GM23338 (cell line): ENCODE measurements at places on chromosomes 2 and 18. TPM values are rescaled to one million over a fixed set of nuclear protein-coding genes. Genes with fewer than 3 reads are reported as not detected.

SGPP2 gene
- 0.08 and 0.09 TPM in 2 replicates for polyA plus RNA-seq

ASB18 gene
- polyA plus RNA-seq = not detected in 2 replicates

LIPG gene
- polyA plus RNA-seq = 3.3 and 4.9 TPM in 2 replicates

ANKRD44 gene
- polyA plus RNA-seq = 0.37 and 0.44 TPM in 2 replicates

IGFBP5 gene
- polyA plus RNA-seq = 0.43 and 0.70 TPM in 2 replicates

LRRFIP1 gene
- polyA plus RNA-seq = 160 and 178 TPM in 2 replicates

GPR45 gene
- 0.26 TPM in 1 of 2 replicates, not detected in the other for polyA plus RNA-seq

CROCC2 gene
- polyA plus RNA-seq = not detected in 2 replicates

FBLN7 gene
- 0.14 and 0.16 TPM in 2 replicates for polyA plus RNA-seq

TMEFF2 gene
- 1.7 and 2.1 TPM in 2 replicates for polyA plus RNA-seq

WDR43 gene
- 101 and 103 TPM in 2 replicates for polyA plus RNA-seq

ACTG2 gene
- polyA plus RNA-seq = 6.3 and 8.0 TPM in 2 replicates

CDC42EP3 gene
- polyA plus RNA-seq = 22.9 and 31.4 TPM in 2 replicates

SDC1 gene
- polyA plus RNA-seq = 16.1 and 16.6 TPM in 2 replicates

SLC39A10 gene
- polyA plus RNA-seq = 344 and 356 TPM in 2 replicates

GNLY gene
- polyA plus RNA-seq = not detected in 2 replicates

CRYGC gene
- not detected in 2 replicates for polyA plus RNA-seq

ZNF397 gene
- 19.1 and 20.7 TPM in 2 replicates for polyA plus RNA-seq

DPP4 gene
- 1.0 and 1.5 TPM in 2 replicates for polyA plus RNA-seq

TNFRSF11A gene
- polyA plus RNA-seq = 3.8 and 5.6 TPM in 2 replicates

MOGAT1 gene
- polyA plus RNA-seq = 0.63 and 0.86 TPM in 2 replicates

SERPINE2 gene
- 44.2 and 46.2 TPM in 2 replicates for polyA plus RNA-seq

HOXD10 gene
- not detected in 2 replicates for polyA plus RNA-seq

EPB41L3 gene
- polyA plus RNA-seq = 5.0 and 8.0 TPM in 2 replicates

CGREF1 gene
- 3.5 and 4.5 TPM in 2 replicates for polyA plus RNA-seq

ATP6V1B1 gene
- polyA plus RNA-seq = not detected in 2 replicates

FOXI3 gene
- polyA plus RNA-seq = 0.71 and 1.1 TPM in 2 replicates

C18orf54 gene
- polyA plus RNA-seq = 11.1 and 13.9 TPM in 2 replicates

SLC66A3 gene
- 13.7 TPM in 2 replicates for polyA plus RNA-seq

CCDC68 gene
- polyA plus RNA-seq = 2.0 and 3.7 TPM in 2 replicates

LRATD1 gene
- polyA plus RNA-seq = 1.8 and 2.7 TPM in 2 replicates

NT5C1B gene
- not detected in 2 replicates for polyA plus RNA-seq

IL36B gene
- polyA plus RNA-seq = not detected in 2 replicates

ABCG5 gene
- polyA plus RNA-seq = 0.08 and 0.14 TPM in 2 replicates

IL18R1 gene
- 0.39 TPM in 1 of 2 replicates, not detected in the other for polyA plus RNA-seq

KATNAL2 gene
- 9.9 and 11.8 TPM in 2 replicates for polyA plus RNA-seq

LYG2 gene
- polyA plus RNA-seq = 0.78 and 0.99 TPM in 2 replicates

ABCB11 gene
- 0.03 TPM in 1 of 2 replicates, not detected in the other for polyA plus RNA-seq

B4GALT6 gene
- polyA plus RNA-seq = 14.8 and 15.9 TPM in 2 replicates

EFHD1 gene
- 6.2 and 6.4 TPM in 2 replicates for polyA plus RNA-seq

GPC1 gene
- 9.0 and 10.8 TPM in 2 replicates for polyA plus RNA-seq

GDF7 gene
- polyA plus RNA-seq = 0.16 and 0.19 TPM in 2 replicates

C2orf78 gene
- polyA plus RNA-seq = 0.14 and 0.18 TPM in 2 replicates

DOK6 gene
- polyA plus RNA-seq = 0.21 and 0.29 TPM in 2 replicates

LINC00305 gene
- polyA plus RNA-seq = not detected in 2 replicates

ZNF532 gene
- 49.8 and 51.5 TPM in 2 replicates for polyA plus RNA-seq

MTCL1 gene
- polyA plus RNA-seq = 11.3 and 14.4 TPM in 2 replicates

PRKAG3 gene
- not detected in 2 replicates for polyA plus RNA-seq

DSG3 gene
- 0.05 and 0.07 TPM in 2 replicates for polyA plus RNA-seq

SYT4 gene
- 3.1 and 3.7 TPM in 2 replicates for polyA plus RNA-seq

KYNU gene
- 0.10 and 0.21 TPM in 2 replicates for polyA plus RNA-seq
